ENCODE measurements at places on chromosomes 2 and 18.
A peak's percentile ranks its signal among the peaks of the same experiment; 100 is the strongest.

GRCh38 chr2:240986787-240987411 lies 11.5 kb upstream of the SNED1 start:
- DNase-seq, result peak; percentile 2

- DNase-seq, result peak; percentile 66
These were observed 28.3 kb downstream of the ANXA4 start for GRCh38 chr2:69770193-69770702.

- no peak for DNase-seq
These were observed 81.0 kb upstream of the PMAIP1 start for GRCh38 chr18:59818769-59819168.

- no peak for DNase-seq
These were observed 3.2 kb downstream of the GPR35 start for GRCh38 chr2:240628507-240628807.

GRCh38 chr2:177272765-177273164 lies 8.2 kb upstream of the NFE2L2 start:
- DNase-seq, result no peak

DNA sequence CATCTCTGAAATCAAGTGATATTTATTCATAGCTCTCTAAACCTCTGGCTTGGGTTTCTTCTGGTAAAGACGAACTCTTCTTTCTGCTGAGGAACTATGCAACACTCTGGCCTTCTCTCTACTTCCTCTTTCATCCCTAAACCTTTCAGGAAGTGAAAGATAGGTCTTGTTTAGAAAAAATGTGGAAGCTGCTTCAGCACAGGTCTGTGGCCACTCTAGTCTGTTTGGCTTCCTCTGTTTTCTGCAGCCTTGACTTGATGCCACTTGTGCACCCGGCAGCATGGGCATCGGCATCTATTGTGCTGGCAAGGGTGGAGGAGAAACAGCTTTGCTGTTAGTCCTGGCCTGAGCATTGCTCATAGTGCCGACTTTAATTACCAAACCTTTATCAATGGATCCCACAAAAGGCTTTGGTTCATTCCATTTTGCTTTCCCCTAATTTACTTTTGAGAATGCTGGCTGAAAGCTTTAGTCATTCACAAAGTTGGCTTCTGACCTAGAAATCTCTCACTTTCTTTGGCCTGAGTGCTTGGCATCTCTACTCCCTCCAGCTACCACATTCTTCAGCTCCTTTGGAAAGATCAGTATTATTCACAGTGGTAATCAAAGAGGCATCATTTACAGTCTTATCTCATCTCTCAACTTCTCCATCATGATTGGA lies 32.0 kb upstream of the GPR39 start:
- no peak for DNase-seq

DNA sequence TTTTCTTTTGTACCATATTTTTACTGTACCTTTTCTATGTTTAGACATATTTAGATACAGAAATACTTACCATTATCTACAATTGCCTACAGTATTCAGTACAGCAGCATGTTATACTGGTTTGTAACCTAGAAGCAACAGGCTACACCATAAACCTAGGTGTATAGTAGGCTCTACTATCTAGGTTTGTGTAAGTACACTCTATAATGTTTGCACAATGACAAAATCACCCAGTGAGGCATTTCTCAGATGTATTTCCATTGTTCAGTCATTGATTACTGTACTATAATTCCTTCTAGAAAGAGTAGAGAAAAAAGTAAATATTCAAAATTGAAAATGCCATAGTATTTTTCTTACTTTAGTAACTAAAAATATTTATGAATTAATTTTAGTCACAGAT lies 490.1 kb upstream of the REG3G start:
- no peak for DNase-seq

GRCh38 chr18:24727685-24728084 lies 267.2 kb downstream of the HRH4 start:
- no peak for DNase-seq

DNA sequence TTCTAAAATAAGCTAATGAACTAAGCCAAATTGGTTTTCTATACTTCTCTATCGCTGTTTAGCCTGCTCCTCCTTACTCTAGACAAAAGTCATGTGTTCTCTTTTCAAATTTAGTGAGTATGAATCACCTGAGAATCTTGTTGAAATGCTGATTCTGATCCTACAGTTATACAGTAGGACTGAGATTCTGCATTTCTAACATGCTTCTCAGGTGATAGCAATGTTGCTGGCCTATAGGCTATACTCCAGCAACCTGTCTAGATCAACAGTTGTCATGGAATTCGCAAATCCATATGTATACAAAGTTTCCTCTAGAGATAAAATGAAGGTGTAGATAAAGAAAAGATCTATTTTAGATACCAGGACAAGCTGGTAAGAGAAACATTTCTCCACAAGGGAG lies 62.9 kb downstream of the MEMO1 start:
- DNase-seq, result no peak

GRCh38 chr2:209840434-209840833 lies 68.8 kb downstream of the UNC80 start:
- DNase-seq, result no peak

- no peak for DNase-seq
These were observed 1.0 kb upstream of the GMPPA start for GRCh38 chr2:219497495-219498279.

DNA sequence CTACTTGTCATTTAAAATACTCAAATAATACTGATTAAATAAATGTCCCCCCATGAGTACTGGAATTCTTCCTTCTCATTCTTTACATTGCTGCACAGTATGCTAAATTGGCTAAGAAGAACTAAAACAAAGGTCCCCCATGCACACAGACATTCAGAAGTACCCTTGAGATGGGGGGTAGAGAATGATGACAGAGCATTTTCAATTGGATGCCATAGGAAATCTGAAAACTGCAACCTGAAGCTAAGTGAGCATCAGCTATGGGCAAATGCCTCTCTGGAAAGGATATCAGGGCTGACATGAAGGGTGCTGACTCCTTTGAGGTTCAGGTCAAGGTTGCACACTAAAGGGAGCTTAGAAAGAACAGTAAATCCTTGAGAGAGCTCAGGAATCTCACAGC lies 10.1 kb upstream of the TNFAIP6 start:
- DNase-seq, result no peak

DNA sequence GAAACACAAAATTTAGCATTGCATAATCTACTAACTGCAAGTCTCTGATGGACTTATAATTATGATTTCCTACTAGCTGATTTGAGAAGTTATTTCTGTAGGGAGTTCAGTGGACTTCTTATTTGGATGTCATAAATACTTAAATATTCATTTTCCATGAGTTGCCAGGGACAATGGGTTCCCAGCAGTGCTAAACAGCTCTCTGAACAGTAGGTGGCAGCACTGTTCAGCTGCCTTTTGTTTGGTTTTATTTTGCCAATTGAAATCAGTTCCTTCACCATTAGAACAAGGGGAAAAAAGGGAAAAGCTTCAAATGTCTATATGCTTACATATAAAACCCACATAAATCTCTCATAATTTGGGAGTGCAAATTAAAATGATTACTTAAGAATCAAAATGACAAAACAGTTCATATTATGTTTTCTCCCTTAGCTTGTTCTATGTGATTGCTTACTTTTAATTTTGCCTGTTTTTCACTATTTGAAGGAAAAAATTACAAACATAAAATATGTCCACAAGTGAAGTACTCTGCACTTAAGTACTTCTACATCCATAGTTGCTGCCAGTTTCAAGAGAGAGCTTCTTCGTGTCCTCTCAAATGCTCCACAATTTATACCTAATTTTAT lies 898.9 kb downstream of the CPS1 start:
- no peak for DNase-seq

DNA sequence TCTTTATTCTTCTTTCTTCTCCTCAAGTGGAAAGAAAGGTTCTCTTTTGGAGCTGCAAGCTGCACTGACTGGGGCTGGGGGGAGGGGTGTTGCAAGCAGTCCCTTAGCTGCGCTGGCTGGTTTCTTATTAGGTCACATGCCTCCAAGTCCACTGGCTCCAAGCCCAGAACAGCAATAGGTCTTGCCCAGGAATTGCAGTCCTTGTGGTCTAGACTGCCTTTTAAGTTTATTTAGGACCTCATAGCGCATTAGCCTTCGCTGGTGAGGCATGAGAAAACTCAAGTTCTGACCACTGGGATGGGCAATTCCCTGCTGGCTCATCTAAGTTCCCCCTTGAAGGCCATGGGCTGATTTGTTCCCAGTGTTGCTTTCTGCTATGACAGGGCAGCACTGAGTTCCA lies 138.6 kb upstream of the SCN7A start:
- no peak for DNase-seq
